ENCODE measurements at places on chromosomes 5 and 9. TPM values are rescaled to one million over a fixed set of nuclear protein-coding genes. Genes with fewer than 3 reads are reported as not detected.

- DNase-seq = no peak
- H3K27me3 ChIP-seq = no peaks in the 10 kb centered on the region
- H3K27ac ChIP-seq = no peak overlapping the region
- H3K4me3 ChIP-seq = no peak overlapping the region
These were observed 27.3 kb downstream of the NADK2 start for GRCh38 chr5:36214436-36214835.

- no peak for DNase-seq
- H3K27ac ChIP-seq = no peak overlapping the region
- H3K4me3 ChIP-seq = no peak overlapping the region
These were observed 140.8 kb downstream of the BARX1 start for GRCh38 chr9:93814077-93814956.

DNA sequence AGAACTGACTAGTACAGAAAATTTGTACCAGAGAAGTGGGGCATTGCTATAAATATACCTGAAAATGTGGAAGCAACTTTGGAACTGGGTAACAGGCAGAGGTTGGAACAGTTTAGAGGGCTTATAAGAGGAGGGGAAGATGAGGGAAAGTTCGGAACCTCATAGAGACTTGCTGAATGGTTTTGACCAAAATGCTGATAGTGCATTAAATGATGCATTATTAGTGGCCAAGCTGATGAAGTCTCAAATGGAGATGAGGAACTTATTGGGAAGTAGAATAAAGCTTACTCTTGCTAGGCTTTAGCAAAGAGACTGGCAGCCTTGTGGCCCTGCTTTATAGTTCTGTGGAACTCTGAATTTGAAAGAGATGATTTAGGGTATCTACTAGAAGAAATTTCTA is 189.8 kb downstream of the FGF10 start:
- H3K27me3 ChIP-seq = no peaks in the 10 kb centered on the region
- no peak overlapping the region for H3K4me3 ChIP-seq
- no peak for DNase-seq

DNA sequence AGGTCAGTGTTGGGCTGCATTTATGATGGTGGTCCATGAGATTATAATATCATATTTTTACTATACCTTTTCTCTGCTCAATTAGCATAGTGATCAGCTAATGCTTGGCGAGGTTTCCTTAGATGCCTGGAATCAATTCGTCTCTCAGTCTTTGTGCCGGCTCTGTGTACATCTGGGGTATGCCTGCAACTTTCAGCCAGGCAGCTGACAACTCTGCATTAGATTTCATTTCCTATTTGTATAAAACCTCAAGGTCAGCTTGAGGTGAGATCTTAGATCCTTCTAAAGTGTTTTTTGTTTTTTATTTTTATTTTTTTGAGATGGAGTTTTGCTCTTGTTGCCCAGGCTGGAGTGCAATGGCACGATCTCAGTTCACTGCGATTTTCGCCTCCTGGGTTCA is 86.8 kb downstream of the MELK start:
- H3K36me3 ChIP-seq = no peaks in the 10 kb centered on the region
- no peak for DNase-seq
- H3K27me3 ChIP-seq = no peaks in the 10 kb centered on the region
- H3K4me3 ChIP-seq = no peak overlapping the region
- H3K4me1 ChIP-seq = no peaks in the 10 kb centered on the region
- no peak overlapping the region for H3K27ac ChIP-seq

DNA sequence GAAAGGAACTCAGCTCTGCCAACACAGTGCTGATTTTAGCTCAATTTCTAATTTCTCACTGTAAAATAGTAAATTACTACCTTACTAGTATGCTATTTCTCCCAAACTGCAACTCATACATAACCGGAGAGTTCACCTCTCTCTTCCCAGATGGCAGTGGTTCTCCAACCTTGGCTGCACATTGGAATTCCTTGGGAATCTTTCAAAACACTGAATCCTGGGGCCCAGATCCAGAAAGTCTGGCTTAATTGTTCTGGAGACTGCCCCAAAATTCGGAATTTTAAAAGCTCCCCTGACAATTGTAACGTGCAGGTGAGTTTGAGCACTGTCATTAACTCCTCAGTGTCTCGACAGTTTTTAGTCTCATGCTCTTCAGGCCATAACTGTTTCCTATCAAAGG is 100.3 kb downstream of the SLC1A3 start:
- H3K36me3 ChIP-seq = no peaks in the 10 kb centered on the region
- H3K4me1 ChIP-seq = no peaks in the 10 kb centered on the region
- no peak overlapping the region for H3K4me3 ChIP-seq
- DNase-seq = no peak

- peaks cover 22% of the 10 kb centered on the region for H3K4me1 ChIP-seq
- H3K4me3 ChIP-seq = no peak overlapping the region
- no peak for DNase-seq
- H3K36me3 ChIP-seq = no peaks in the 10 kb centered on the region
- no peak overlapping the region for H3K27ac ChIP-seq
These were observed 2.1 kb upstream of the PRDM12 start for GRCh38 chr9:130662099-130662969.

- no peaks in the 10 kb centered on the region for H3K4me1 ChIP-seq
These were observed 656.3 kb downstream of the PRELID2 start for GRCh38 chr5:145178641-145179523.

DNA sequence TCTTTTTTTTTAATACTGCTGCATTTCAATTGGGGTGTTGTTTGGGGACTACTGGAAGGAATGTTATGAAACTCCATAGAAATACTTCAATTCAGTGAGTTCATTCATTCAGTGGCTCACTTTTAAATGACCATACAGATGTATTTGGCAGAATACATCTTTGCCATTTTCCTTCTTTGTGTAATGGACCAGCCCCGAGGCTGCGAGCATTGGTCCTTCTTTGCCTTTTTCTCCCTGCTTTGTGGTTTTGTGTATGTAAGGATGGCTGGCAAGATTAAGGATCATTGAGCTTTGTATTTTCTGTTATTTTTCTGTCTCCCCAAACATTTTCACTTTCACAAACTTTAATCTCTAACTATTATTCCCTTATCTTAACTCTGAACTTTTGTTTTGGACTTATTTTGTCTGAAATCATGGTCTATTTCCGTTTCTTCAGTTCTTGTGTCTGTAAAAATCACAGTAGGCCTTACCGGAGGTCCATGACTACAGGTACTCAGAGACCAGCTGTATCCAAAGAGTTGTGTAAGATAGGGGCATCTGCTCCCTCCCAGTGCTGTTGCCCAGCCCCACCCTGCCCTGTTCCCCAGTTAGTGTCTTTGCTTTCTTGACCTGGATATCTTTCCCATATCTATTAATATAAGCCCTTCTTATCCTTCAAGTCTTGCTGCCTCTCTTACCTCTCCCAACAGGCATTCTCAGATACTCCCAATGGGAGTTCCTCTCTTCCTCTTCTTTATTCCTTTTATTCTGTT is 154.3 kb upstream of the DMRT1 start:
- H3K4me1 ChIP-seq = peaks cover 4% of the 10 kb centered on the region
- no peak overlapping the region for H3K4me3 ChIP-seq
- H3K36me3 ChIP-seq = no peaks in the 10 kb centered on the region
- DNase-seq = no peak

GRCh38 chr5:113268232-113268631 is 166.6 kb downstream of the TSSK1B start:
- H3K27me3 ChIP-seq = no peaks in the 10 kb centered on the region
- no peak overlapping the region for H3K27ac ChIP-seq
- no peaks in the 10 kb centered on the region for H3K36me3 ChIP-seq
- no peaks in the 10 kb centered on the region for H3K4me1 ChIP-seq

- no peaks in the 10 kb centered on the region for H3K4me1 ChIP-seq
- no peak overlapping the region for H3K27ac ChIP-seq
- no peaks in the 10 kb centered on the region for H3K36me3 ChIP-seq
- DNase-seq = no peak
These were observed 54.1 kb downstream of the PRRC1 start for GRCh38 chr5:127571314-127572131.

DNA sequence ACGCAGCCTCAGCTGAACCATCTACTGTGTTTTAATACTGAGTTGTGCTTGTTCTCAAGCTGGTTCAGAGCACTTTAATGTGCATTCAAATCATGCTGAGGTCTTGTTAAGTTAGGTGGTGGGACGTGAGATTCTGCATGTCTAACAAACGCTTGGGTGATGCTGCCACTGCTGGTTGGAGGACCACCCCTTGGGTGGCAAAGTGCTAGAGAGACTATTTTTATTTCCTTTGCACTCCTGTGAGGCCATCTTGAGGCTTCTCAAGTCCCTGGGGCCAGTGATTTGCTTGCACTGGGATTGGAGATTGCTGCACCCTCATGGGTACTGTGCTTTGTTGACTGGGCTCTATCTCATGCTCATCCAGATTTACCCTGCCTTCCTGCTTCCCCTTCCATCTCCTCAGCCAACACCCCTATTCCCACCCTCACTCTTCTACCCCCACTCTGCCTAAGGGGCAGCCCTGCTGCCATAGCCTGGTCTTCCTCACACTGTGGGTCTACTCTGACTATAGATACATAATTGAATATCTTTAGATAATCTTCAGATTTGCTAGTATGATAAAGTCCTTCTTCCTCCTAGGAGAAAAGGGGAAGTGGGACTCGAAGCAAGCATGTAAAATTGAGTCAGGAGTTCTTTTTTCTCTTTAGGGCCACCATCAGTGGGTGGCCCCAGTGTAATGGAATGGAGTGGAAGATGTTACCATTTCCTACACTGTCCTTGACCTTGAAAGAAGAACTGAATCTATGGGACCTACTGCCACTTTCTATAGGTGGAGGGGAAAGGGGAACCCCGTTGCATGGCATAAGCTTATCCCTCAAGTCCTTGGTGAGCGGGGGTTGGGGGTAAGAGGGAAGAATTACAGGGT is 45.1 kb upstream of the SUB1 start:
- H3K36me3 ChIP-seq = no peaks in the 10 kb centered on the region
- H3K27ac ChIP-seq = no peak overlapping the region
- H3K4me3 ChIP-seq = no peak overlapping the region
- no peaks in the 10 kb centered on the region for H3K27me3 ChIP-seq
- no peaks in the 10 kb centered on the region for H3K4me1 ChIP-seq

DNA sequence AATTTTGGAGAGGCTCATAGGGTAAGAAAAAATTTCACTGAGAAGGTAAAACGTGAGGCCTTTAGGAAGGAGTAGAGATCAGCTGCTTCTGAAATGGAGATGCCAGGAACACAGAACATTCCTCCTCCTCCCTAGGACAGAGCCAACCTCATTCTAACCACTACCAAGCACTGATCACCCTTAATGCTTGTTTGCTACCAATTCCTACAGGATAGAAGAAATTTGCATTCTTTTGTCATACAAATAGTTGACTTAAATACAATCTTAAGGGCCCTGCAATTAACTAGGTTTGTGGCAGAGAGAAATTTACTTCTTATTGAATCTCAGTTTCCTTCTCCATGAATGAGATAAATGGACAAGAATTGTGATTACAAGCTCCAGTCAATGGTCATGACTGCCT is 780.2 kb upstream of the WWC1 start:
- no peak overlapping the region for H3K4me3 ChIP-seq
- no peaks in the 10 kb centered on the region for H3K36me3 ChIP-seq
- no peak for DNase-seq
- no peaks in the 10 kb centered on the region for H3K4me1 ChIP-seq

GRCh38 chr9:100427366-100428263 is 672 bp downstream of the MSANTD3 start:
- DNase-seq = peak; percentile 53
- H3K4me1 ChIP-seq = no peaks in the 10 kb centered on the region
- no peaks in the 10 kb centered on the region for H3K36me3 ChIP-seq
- peak overlapping the region; percentile 97 for H3K4me3 ChIP-seq
- H3K27me3 ChIP-seq = no peaks in the 10 kb centered on the region
- H3K27ac ChIP-seq = peak overlapping the region; percentile 73

DNA sequence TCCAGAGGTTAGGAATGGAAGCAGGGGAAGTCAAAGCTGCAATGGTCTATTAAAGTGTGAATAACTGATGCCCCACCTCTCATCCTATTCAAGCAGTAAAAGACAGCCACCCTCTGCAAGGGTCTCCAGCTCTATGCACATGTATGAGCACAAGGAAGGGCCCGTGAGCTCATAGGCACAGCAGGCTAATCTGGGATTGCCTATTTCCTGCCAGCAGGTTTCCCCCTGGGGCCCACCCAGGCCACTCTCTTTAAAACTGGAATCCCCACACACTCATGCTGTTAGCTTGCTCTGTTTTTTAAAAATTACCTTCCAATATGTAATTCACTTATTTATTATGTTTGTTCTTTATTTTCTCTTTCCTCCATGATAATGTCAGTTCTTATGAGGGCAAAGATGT is 48.7 kb upstream of the ZNF366 start:
- no peak overlapping the region for H3K4me3 ChIP-seq
- DNase-seq = no peak
- H3K27ac ChIP-seq = peak overlapping the region; percentile 81
- H3K4me1 ChIP-seq = no peaks in the 10 kb centered on the region

- DNase-seq = no peak
- H3K4me3 ChIP-seq = no peak overlapping the region
- no peaks in the 10 kb centered on the region for H3K27me3 ChIP-seq
- H3K36me3 ChIP-seq = no peaks in the 10 kb centered on the region
These were observed 3.0 kb upstream of the SAP30L start for GRCh38 chr5:154442801-154443200.

DNA sequence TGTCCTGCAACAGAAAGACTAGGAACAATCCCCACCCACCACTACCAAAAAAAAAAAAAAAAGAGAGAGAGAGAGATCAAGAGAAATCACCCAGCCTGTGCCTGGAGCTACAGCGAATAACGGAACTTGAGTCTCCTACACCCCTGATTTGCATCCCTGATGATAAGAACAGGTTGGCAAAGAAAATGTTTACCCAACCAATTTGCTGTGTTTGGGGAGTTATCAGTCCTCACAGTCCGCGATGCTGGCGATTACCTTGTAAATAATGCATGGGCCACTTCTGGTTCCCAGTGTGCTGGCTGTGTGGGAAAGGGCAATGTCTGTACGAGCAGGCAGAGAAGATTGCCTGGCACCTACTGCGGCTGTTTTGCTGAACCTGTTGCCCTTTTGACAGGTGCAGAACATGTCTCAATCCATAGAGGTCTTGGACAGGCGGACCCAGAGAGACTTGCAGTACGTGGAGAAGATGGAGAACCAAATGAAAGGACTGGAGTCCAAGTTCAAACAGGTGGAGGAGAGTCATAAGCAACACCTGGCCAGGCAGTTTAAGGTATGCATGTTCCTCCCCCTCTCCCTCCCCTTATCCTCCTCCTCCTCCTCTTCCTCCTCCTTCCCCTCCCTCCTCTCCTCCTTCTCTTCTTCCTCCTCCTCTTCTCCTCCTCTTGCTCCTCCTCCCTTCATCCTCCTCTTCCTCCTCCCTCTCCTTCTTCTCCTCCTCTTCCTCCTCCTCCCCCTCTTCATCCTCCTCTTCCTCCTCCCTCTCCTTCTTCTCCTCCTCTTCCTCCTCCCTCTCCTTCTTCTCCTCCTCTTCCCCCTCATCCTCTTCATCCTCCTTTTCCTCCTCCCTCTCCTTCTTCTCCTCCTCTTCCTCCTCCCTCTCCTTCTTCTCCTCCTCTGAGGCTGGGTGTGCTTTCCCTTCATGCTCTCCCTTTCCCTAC is 8.3 kb downstream of the OLFM1 start:
- no peaks in the 10 kb centered on the region for H3K4me1 ChIP-seq
- no peak overlapping the region for H3K27ac ChIP-seq
- no peak overlapping the region for H3K4me3 ChIP-seq
- no peaks in the 10 kb centered on the region for H3K27me3 ChIP-seq

- no peak within 1 kb of the TSS for H3K4me3 ChIP-seq
- peaks cover 9% of the 10 kb centered on the region for H3K27me3 ChIP-seq
- DNase-seq = no peak
- no peak within 1 kb of the TSS for H3K27ac ChIP-seq
- no peaks in the 10 kb centered on the region for H3K36me3 ChIP-seq
These were observed at the start of gene TAL2 for GRCh38 chr9:105662184-105663104. TSS of gene TAL2 (plus strand) at chr9:105662457. CDS start at chr9:105662497, 40 bp downstream.

Gene BARHL1
- total RNA-seq = not detected

Gene AGTPBP1
- 21.8 TPM for total RNA-seq

Gene PRR16
- 3.6 TPM for total RNA-seq

Gene OR1Q1
- not detected for total RNA-seq

Gene ZNF354C
- 8.2 TPM for total RNA-seq

Gene CD180
- 0.98 TPM for total RNA-seq

Gene PCDHGA2
- 6.2 TPM for total RNA-seq

All from breast epithelium (tissue), 4 donors.